ENCODE measurements at places on chromosomes 3 and 15.

DNA sequence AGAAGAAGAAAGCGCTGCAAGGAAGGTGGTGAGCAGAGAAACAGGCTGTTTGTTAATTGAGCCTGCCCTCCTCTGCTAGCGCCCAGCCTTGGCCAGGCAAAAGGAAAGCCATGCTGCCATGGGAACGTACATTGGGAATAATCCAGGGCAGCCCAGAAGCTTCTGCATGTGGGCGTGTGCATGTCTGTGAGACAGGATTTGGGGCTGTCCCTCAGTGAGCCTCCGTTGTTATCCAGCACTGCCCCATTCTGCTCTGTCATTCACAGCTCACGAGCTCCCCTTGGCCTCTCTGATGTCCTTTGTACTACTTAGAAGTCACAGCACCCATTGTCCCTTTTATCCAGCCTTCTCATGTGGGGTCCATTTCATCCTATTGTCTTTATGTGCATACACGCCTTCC, 239.1 kb upstream of the ROPN1 start:
- DNase-seq, result no peak

DNA sequence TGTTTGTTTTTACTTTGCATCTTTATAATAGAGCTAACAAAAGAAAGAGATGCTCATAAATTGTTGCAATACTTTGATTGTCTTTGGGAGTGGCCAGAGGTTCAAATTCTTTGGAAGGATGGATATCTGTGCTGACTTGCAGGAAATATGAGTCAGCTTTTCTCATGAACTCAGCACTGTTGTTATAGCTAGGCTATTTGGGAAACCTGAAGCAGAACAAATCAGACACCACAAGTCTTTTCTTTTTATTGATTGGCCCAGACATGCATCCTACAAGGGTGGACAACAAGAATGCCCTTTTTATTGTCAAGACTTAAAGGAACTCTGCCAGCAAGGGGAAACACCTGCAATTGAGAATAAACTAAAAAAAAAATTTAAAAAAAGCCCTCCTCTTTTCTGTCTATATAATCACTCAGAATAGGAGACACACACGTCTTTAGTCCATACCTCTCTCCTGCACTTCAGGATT, 4.6 kb upstream of the DENND4A start:
- peak; percentile 52 for DNase-seq

DNA sequence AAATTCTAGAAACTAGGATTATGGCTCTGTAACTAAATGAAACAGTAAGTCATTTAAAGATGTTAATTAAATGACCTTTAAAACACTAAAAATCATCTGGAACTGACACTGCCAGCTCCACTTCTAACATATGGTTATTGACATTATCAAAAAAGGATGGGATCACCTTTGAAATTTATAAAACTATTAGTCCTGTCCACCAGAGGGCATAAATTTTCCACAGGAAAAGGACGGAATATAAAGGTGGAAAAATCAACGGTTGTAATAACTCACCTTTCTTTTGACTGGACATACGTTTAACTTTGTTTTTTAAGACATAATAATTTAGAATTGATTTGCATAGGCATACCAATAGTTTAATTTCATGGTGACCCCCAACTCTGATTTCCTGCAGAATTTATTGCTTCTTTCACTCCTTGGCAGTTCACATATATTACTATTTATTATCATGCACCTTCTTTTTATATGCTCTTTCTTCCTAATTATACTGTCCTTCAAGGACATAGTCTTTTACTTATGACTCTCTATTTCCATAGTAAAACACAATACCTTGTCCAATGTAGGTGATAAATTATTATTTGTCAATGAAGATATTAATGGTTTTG, 345.7 kb downstream of the CADM2 start:
- peak; percentile 13 for DNase-seq

DNA sequence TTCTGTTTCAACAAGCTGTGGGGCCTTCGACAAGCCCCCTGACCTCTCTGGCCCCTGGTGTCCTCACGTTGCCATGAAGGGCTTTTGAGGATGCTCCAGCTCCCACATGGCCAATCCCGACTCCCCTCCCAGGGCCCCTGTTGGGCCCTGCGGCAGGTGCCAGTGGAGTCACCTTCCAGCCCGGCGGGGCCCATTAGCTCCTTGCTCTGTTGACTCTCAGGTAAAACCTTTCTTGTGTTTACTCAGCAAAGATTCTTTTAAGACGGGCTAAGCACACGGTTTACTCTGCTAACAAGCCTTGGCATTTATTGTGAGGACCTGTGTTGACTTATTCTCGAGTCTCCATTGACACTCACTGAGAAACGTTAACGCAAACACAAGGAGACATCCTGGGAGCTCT, 15.0 kb downstream of the RPLP1 start:
- DNase-seq, result no peak

- DNase-seq, result no peak
These were observed 274.5 kb downstream of the NEK10 start for GRCh38 chr3:27094721-27095120.

DNA sequence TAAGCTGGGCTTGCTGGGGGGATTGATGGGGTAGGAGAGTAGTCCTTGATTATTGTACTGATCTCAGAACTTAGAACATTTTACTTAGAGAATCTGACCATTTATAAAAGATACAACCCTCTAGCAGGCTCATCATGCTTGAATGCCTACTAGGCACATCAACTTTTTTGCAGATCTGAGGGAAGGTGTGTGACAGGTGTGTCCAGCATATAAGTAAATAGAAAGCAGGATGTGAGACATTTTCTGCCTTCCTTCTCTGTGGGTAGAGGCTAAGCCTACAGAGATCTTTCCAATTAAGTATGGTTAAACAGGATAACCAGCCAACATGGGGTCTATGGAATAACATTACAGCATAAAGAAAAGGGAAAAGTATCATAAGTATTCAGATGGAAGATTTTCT, 159.1 kb downstream of the AKAP13 start:
- no peak for DNase-seq

GRCh38 chr3:17967111-17967510, 224.7 kb upstream of the TBC1D5 start:
- DNase-seq, result no peak
